ENCODE measurements at places on chromosomes 7 and 10.

DNA sequence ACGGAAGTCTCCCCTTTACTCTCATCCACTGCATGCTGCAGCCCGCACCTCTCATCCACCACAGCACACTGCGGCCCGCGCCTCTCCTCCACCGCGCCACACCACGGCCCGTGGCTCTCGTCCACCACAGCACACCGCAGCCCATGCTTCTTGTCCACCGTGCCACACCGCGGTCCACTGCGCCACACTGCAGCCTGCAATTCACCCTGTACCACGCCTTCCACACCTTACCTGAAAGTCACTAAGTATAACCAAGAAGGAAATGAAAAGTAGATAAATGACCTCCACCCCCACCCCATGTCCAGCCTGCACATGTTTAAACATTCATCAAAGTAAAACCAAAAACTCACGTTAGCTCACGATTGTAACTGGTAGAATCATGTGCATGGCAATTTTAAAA is 176.1 kb downstream of the DIP2C start:
- DNase-seq, result no peak

- DNase-seq, result no peak
Measured at GRCh38 chr7:101614939-101615302, 14.2 kb downstream of the MYL10 start.

- no peak for DNase-seq
Measured at GRCh38 chr7:95608359-95609173, 12.2 kb upstream of the PDK4 start.

DNA sequence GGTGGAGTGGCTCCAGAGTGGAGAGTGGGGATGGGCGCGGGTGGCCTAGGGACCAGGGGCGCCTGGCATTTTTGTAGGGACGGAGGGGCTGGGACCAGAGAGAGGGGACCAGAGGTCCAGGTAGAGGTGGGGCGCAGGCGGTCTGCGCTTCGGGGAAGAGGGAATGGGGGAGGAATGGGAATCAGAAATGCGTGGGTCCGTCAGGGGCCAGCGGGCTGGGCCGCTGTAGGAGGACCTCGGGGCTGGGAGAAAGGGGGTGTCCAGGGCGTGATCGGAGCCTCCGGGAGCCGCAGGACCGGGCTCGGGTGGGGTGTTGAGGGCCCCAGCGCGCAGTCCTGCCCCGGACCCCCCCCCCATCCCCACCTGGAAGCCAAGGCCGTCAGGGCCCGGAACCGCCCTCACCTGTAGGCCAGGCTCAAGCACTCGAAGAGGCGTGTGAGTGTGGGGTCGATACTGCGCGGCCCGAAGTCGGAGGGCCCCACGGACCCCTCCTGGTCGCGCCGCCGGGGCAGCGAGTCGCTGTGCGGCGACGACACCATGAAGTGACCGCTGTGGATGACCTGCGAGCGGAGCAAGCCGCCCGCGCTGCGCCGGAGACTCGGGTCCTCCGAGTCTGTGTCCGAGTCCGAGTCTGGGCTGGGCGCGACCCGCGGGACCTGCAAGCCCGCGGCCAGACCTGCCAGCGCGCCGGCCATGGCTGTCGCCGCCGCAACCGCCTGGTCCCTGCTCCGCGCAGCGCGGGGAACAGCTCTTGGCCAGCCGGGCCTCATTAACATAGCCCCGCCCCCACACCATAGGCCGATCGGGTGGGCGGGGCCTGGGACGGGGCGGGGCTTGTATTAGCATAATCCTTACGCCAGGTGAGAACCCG is at the start of gene MLXIPL:
Gene MLXIPL, minus strand, starts transcription at position 725 of the 871 bp plus-strand sequence. Its CDS starts 30 bp downstream, at position 695.
- DNase-seq, result no peak

DNA sequence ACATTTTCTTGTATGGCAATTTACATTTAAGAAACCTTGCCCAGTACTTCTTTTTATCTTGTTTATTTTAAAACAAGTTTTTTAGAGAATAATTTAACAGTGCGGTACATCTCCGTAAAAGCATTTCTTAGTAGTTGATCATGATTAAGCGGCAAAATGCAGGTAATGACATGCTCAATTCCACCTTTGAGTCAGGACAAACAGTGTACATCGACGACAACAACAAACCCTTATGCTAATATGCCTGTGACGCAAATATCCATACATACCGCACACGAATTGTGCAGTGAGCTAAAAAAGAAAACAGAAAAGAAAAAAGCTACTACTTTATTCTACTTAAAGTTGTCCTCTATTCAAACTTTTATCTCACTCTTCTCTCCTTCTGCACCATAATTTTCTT is 1.9 kb downstream of the MAGI2 start:
- no peak for DNase-seq

DNA sequence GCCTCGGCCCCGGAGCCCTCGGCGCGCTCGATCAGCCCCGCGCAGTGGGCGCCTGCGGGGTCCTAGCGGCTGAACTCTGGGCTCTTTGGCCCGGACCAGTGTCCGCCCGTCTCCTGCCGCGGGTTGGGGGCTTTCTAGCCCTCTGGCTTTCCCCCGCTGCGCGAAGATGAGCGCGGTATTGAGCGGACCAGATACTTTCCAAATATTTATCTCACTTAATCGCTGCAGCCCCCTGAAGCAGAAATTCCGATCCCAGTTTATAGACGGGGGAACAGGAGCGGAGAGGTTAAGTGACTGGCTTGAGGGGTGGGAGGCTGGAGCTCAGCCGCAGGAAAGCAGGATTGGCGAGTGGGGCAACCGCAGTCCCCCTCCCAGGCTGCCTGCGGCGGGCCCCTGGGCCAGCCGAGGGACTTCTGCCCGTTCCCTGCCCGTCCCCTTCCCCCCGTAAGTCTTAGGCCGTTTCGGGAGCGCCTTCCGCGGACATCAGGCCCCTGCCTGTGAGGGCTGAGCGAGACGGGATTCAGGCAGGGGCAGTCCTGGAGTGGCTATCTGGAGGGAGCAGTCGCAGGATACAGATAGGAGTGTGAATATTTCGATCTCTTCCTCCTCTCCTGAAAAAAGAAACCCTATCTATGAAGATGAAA is 565 bp downstream of the STRIP2 start:
- no peak for DNase-seq

DNA sequence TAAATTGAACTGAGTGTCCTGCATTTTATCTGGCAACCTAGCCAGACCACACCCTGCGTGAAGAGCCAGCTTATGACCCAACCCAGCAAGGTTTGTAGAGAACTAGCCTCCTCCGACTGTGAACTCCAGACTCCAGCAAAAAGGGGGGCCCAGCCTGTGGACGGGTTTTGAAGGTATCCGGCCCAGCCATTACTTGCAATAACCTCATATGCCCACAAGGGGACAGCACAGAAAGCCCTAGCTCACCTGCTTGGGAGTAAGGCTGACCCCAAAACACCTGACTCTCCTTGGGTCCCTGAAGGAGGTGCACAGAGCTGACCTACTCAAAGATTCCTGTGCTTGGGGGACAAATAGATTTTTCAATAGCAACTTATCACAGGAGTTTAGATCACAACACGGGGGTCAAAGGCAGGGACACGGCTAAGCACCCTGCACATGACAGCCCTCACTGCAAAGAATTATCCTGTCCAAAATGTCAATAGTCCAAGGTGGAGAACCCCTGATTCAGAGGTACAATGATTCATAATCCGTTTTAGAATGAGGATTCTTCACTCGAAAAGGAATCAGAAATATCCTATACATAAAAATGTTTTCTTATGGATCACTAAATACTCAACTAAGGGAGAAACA is 4.6 kb downstream of the TRPV6 start:
- no peak for DNase-seq

DNA sequence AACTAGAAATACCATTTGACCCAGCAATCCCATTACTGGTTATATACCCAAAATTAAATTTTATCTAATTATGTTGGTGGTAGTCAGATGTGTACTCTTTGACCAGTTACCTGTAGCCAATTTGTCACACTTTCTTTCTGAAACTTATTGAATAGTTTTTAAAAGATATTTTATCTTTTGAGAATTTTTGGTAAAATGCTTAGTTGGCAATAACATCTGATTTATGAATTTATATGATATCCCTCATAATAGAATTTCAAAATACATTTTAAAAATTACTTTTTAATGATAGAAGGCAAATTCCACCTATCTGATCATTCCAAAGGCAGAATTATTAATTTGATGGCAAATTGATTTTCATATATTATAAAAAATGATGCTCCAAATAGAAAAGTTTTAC is 569.3 kb downstream of the ATRNL1 start:
- DNase-seq, result no peak

DNA sequence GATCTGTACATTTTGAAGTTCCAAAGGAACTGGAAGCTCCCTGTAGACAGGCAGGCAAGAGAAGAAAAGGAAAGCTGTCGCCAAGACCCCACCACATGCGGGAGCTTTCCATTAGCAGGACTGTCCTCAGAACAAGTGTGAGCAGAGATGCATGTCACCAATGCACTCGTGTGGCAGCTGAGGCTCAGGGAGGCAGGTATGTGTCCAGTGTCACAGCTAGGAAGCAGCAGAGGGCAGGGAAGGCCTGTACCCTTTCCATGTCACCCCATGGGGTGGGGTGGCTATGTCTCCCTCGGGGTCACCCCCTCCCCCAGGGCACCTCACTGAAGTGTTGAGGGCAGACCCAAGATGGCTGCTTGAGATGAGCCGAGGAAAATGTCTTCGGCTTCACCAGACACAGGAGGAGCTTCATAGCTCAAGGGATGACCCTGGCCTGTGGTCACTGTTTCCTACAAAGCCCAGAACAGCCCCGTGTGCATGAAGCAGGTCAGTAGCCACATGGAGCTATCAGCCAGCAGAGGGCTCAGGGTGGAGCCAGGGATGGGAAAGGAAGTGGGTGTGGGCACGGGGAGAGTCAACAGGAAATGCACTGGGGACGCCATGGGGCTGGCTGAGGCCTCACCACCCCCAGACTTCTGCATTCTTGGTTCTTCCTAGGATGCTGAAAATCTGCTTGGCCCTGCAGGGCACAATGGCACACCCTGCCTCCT is 96.6 kb downstream of the FAM53B start:
- peak; percentile 89 for DNase-seq

- DNase-seq, result no peak
Measured at GRCh38 chr10:72736176-72736827, 44.4 kb downstream of the MCU start.

- no peak for DNase-seq
Measured at GRCh38 chr7:157930926-157931466, 594.2 kb downstream of the DNAJB6 start.

GRCh38 chr10:8581521-8582225 is 527.2 kb downstream of the GATA3 start:
- no peak for DNase-seq

DNA sequence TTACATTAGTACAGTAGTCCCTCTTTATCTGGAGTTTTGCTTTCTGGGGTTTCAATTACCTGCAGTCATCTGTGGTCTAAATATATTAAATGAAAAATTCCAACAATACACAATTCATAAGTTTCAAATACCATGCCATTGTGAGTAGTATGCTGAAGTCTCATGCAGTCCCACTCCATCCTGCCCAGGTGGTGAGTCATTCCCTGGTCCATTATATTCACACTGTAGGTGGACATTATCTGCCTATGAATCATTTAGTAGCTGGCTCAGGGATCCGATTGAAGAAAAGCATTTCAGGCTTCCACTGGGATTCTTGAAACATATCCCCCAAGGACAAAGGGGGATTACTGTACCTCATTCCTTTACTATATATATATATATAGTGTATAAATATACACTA is 298.2 kb upstream of the GALNT17 start:
- DNase-seq, result no peak

- DNase-seq, result no peak
Measured at GRCh38 chr10:97548828-97549455, 23.6 kb upstream of the ANKRD2 start.

- peak; percentile 21 for DNase-seq
Measured at GRCh38 chr7:130417213-130417612, 23.6 kb downstream of the CEP41 start.

DNA sequence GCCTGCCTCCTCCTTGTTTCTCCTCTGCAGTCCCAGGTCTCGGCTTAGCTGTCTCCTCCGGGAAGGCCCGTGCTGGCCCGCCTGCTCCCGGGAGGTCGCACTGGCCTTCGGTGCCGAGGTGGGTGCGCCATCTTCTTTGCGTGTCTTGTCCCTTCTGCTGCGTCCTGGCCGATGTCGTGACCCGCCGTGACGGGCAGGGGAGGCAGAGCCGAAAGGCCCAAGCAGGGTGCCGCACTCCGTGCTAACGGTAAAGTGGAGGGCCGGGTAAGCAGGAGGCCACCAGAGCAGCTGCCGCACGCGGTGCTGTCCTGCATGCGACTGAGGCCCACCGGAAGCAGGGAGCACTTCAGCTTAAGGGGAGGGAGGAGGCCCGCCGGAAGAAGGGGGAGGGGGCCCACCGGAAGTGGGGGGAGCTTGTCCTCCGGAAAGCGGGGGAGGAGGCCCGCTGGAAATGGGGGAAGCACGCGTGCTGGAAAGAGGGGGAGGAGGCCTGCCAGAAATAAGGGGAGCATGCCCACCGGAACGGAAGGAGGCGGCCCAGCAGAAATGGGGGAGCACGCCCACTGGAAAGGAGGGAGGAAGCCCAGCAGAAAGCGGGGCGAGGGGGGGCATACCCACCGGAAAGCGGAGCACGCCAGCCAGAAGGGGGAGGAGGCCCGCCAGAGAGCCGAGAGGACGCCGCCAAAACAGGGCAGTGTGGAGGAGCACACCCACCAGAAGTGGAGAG is 71.4 kb downstream of the PROSER2 start:
- no peak for DNase-seq

DNA sequence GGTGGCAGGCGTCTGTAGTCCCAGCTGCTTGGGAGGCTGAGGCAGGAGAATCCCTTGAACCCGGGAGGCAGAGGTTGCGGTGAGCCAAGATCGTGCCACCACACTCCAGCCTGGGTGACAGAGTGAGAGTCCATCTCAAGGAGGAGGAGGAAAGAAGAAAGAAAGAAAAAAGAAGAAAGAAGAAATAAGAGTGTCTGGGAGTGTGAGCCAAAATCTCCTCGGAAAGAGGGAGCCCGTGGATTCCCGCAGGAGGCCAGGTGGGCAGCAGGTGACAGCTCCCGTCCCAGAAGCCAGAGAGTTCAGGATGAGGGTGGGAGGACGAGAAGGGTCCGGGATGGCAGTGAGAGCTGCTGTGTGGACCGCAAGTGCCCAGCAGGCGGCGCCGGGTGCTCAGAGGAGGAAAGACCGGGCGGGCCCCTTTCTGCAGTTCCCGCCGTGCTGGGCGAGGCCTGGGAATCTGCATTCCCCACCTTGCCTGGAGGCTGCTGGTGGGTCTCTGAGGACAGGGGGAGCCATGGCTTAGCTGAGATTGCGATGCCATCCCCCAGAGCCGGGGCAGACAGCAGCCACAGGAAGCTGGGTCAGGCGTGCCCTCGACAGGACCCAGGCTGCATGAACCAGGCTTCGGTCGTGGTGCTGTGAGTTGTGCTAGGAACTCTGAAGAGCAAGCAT is 17.1 kb upstream of the AMZ1 start:
- peak; percentile 64 for DNase-seq

DNA sequence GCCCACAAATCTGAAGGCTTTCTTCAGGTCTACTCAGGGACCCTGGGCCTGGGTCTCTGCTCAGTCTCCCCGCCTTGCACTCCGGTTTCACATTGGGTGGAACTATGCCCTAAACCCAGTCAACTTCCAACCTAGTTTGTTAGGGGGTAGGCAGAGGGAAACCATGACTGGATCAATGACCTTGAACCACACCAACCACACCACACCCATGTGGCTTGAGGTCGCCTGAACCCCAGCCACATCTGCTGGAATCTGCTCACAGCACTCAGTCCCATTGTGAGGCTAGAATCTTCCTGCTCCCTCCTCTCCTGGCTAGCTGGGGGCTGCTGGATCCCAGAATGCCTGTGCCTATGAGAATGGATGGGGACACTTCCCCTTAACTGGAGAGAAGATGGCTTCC is 17.9 kb downstream of the RFC2 start:
- DNase-seq, result no peak

- no peak for DNase-seq
Measured at GRCh38 chr10:75097666-75098285, 13.7 kb upstream of the SAMD8 start.

Measured in GDM1 (cell line).